ENCODE measurements at places on chromosomes 1 and 21.

- DNase-seq: no peak
Measured at GRCh38 chr1:8740034-8740449, 77.4 kb downstream of the RERE start.

GRCh38 chr1:203726417-203726867 lies 38.5 kb upstream of the LAX1 start:
- no peak for DNase-seq

DNA sequence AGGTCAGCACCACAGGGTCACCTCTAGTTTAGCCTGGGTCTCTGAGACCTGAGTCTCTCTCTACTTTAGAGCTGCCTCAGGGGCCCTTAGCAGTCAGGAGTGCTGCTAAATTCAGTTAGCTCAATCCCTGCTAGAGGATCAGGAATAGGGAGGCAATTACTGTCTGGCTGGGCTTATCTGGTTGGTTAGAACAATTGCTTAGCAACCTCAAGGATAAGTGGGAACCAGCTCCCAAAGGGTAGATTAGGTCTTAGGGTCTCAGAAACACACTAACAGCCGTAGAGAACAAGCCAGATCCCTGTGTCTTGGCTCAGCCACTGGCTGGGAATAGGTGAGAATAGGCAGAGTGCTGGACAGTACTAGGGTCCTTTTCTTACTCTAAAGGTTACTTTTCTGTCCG lies 7.7 kb downstream of the PM20D1 start:
- DNase-seq: no peak

DNA sequence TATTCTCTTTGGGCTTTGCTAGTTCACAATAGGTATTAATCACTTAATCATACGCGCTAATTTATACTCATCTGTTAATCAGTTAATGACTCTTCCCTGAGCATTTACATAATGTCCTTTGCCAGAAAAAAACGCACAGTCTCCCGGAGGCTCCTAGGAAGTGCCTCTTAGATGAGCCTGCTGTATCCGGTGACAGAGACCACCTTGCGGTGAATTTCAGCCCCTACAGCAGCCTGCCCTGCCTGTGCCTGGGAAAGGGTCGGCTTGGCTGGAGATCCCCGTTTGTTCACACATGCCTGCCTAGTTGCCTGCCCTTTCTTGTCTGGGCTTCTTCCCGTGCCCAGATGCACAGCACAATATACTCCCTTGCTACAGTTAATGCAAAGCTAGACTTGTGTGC lies 152.9 kb downstream of the ZBTB18 start:
- DNase-seq: no peak

DNA sequence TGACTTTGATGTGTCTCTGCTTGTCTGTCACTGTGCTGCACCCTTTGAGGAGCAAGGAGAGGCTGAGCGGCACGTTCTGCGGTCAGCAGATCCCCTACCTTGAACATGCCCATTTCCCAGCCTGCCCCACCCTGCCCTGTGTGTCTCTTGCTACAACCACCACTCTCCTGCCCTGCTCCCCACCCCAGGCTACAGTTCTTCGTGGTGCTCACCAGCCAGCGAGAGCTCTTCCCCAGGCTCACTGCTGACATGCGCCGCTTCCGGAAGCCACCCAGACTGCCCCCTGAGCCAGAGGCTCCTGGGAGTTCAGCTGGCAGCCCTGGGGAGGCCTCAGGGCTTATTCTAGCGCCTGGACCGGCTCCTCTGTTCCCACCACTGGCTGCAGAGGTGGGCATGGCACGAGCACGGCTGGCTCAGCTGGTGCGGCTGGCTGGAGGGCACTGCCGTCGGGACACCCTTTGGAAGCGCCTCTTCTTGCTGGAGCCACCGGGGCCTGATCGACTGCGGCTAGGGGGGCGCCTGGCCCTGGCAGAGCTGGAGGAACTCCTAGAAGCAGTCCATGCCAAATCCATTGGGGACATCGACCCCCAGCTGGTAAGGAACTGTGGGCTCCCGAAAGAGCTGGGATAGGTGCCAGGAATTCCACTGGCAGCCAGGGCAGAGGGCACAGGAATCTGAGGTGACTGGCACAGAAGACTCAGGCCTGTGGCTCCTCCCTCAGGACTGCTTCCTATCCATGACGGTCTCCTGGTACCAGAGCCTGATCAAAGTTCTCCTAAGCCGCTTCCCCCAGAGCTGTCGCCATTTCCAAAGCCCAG lies 5.6 kb downstream of the HYI start:
- no peak for DNase-seq

- no peak for DNase-seq
Measured at GRCh38 chr1:59422921-59423575, 126.2 kb downstream of the FGGY start.

- no peak for DNase-seq
Measured at GRCh38 chr1:8652467-8653046, 164.9 kb downstream of the RERE start.

DNA sequence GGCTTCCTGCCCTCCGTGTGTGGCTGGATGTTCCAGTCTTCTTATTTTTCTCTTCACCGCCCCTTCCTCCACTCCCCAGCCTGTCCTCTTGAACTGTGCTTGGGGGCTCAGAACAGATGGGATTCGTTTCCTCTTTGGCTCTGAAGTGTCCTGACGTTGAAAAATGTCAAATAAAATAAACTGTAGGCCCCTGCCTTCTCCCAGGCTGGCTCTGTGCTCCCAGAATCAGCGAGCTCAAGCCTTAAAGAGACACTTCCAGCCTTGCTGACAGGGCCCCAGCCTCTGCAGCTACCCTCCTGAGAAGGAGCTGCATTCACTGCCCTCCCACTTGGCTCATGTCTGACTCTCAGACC lies 104.2 kb upstream of the IPO9 start:
- no peak for DNase-seq

DNA sequence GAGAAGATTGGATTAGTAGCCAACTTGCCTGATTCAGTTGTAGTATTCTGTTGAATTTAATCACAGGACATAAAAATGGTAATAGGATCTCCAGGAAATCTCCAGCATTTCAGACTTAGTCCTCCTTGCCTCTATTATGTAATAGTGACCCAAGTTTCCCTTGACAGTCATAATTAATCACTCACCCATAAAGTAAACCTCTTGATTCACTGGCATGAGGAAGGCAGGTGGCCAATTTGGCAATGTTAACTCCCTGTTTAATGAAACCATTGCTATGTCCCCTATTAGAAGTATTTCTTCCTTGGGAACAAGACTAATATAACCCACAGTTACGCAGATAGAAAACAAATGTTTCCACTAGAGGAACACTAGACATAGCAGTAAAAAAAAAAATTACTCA lies 604.8 kb upstream of the CXADR start:
- DNase-seq: no peak

GRCh38 chr21:43750339-43751033 lies 25.6 kb downstream of the CSTB start:
- no peak for DNase-seq

GRCh38 chr1:231970684-231971083 lies 344.1 kb downstream of the DISC1 start:
- no peak for DNase-seq

- DNase-seq: no peak
Measured at GRCh38 chr1:1941211-1941841, 22.2 kb upstream of the TMEM52 start.

GRCh38 chr1:33391343-33392078 lies 39.4 kb downstream of the PHC2 start:
- DNase-seq: no peak

- no peak for DNase-seq
Measured at GRCh38 chr1:26169198-26169554, 413 bp upstream of the C1orf232 start.

GRCh38 chr1:33306653-33307493 lies 14.0 kb downstream of the A3GALT2 start:
- DNase-seq: no peak

- DNase-seq: no peak
Measured at GRCh38 chr21:35284199-35284598, 235.1 kb upstream of the RUNX1 start.

- DNase-seq: no peak
Measured at GRCh38 chr1:174023440-174023839, 1.3 kb upstream of the RC3H1 start.

DNA sequence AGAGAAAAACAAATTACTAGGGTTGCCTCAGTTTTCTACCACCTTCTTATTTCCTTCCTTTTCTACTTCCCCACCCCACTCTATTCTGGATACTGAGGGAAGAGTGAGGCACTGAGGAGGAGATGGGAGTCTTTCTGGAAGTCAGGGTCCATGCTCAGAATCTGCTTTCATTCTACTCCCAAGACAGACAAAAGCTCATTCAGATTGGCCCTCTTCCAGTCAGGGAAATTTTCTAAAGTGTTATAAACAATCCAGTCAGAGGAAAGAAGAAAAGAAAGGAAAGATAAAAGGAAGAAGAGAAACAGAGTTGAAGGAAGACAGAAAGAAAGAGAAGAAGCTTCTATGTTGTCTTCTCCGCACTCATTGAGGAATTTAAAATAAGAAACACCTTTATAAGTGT lies 228.6 kb downstream of the COP1 start:
- no peak for DNase-seq

DNA sequence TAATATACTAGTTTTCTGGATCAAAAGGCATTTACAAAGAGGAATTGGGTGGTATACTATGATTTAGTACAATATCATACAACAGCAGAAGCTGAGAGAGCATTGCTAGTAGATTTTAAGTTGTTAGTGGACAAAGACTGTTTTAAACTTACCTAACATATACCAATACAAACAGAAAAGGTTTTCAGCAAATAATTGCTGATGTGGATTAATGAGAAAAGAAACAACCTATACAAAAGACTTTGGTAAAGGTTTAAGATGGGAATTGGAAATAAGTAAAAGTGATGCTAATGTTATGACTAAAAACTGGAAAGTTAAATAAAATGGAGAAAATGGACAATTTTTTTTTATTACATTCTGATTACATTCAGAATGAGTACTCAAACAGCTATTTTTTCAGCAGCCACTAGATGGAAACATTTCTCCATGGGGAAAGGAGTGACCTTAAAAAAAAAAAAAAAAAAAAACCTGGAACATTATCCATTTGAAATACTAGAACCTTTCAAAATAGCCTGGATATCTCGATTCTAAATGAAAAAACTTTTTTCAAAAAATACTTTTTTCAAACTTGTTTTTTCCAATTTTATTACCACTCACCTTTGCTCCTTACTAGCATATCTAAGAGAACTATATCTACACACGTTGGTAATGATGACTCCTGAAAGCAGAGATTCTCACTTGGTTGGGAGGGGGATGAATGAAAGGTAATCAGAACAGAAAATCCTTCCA lies 55.4 kb downstream of the EPRS1 start:
- DNase-seq: no peak

DNA sequence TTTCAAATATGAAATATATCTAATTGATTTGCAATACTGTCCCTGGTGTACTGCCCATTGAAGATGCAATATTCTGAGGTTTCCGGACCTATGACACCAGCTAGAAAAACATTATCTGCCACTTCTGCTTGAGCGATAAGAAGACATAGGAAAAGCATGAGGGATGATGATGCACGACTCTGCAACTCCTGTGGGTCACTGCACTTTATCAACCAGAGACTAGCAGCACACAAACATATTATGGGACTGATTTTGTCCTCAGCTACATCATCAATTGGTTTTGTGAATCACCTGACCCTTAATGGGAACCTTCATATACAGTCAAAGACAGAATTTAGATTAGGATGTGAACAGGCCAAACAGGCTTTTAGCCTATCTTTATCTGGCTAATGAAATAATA lies 13.8 kb upstream of the KCNA3 start:
- no peak for DNase-seq

- DNase-seq: no peak
Measured at GRCh38 chr1:35431173-35431599, 126.0 kb downstream of the KIAA0319L start.

- DNase-seq: no peak
Measured at GRCh38 chr21:39077876-39078275, 105.4 kb downstream of the PSMG1 start.

DNA sequence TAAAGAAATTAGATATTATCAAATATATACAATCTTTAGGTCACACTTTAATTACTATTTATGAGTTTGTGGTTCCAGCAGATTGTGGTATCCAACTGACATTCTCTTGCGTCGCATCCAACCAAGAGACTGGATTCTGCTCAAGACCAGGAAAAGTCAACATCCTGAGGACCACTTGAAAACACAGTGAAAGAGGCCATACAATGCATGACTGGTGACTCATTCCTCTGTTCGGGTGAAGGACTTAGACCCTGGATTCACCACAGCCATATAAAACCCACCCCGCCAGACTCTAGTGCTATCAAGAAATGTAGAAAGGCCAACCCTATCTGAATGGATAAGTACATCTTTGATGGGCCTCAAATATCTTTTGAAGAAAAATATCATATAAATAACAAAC lies 14.5 kb upstream of the CFHR4 start:
- no peak for DNase-seq

DNA sequence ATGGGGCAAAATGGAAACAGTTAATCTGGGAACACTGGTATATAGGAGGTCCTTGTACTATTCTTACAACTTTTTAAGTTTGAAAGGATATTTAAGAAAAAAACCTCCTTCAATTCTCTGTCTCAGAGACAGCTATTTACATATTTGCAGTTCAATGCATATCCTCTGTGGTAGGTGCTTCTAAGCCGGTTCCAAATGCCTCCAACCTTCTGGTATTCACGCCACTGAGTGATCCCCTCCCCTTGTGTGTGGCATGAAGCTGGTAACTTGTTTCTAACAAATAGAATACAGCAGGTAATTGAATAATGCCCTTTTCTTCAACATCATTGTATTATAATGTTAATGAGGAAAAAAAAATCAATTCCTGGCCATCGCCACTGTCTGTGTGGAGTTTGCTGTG lies 91.2 kb downstream of the PROX1 start:
- DNase-seq: no peak

DNA sequence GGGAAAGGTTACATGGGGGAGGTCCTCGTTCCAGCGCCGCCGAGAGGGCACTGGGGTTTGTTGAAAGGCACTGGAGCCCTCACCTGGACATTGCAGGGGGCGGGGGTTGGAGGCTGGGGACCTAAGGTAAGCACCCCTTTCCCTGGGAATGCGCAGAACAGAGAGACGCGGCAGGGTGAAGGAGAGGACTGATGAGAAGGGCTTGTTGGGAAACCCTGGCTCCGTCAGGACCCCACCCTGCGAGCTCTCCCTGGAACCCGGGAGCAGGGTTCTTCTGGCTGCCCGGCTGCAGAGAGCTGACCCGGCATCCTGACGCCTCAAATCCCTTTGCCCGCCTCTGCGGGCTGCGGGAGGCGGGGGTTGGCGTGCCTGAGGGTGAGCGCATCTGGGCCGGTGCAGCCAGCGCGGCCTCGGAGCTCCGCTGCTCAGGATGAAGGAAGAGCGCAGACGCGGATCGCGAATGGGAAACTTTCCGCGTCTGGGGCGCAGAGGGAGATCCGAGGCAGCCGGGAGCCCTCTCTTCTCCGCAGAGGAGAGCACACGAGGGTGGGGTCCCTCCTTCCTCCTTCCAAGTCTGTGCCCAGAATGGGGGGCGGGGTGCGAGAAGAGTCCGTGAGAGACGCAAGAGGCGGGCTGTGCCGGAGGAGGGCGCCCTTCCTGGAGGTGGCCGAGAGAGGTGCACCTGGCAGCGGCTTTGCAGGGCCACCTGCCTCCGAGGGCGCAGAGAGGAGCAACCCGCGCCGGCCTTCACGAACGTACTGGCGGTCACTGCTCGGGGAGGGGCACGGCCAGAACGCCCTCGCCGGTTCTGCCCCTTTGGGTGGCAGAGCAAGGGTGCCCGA lies 2.4 kb downstream of the IGSF21 start:
- no peak for DNase-seq

GRCh38 chr1:7993593-7994479 lies 32.3 kb downstream of the ERRFI1 start:
- no peak for DNase-seq

GRCh38 chr1:191025896-191026642 lies 548.4 kb upstream of the BRINP3 start:
- DNase-seq: no peak

Measured in activated effector memory CD4-positive, alpha-beta T cell treated with Interleukin-2 at 50 U/mL for 16 hours (primary cell).